ENCODE measurements at places on chromosomes 6 and 20.

DNA sequence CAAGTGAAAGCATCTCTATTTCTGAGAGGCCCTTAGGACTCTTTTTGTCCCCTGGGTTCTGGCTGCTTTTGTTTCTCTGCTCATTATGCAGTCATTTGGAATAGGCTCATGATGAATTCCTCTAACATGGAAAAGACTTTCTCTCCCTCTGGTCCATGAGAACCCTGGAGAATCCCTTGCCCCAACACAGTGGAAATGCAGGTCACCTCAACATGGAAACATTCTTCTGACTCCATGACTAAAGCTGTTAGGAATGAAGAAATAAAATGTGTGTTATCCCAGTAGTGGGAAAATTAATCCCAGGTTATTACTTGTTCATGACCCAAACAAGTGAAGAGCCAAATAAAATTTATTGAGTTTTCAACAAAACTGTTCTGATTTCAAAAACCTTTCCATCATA is 458.6 kb downstream of the EPM2A start:
- DNase-seq = no peak

DNA sequence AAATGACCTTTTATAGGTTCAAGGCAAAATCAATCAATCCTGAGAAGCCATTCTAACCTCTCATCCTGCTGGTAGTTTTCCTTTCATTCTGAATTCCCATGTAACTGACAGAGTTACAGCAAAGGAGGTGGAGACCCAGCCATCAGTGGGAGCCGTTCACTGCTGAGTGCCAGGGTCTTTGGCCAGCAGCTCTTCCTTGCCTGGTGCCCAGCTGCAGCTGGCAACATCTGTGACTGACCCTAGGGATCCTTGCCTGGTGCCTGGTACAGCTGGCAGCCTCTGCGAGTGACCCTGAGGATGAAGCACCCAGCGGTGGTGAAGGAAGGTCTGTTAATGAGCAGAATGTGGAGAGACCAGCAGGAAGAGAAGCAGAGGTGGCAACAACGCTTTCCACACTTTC is 314.6 kb downstream of the THBS2 start:
- DNase-seq = no peak

DNA sequence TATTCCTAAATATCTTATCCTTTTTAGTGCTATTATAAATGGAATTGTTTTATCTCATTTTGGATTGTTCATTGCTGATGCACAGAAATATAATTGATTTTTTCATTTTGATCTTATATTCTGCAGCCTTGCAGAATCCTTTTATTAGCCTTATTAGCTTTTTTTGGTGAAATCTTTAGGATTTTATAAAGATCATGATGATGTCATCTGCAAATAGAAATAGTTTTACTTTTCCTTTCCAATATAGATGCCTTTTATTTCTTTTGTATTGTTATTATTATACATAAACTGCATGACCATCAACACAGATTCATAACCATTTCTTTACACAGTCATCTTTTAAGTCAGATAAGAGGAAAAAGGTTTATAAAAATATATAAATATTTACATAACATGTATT is 16.9 kb upstream of the PSMF1 start:
- no peak for DNase-seq

- DNase-seq = no peak
These were observed 7.0 kb downstream of the UQCC1 start for GRCh38 chr20:35404614-35405259.

DNA sequence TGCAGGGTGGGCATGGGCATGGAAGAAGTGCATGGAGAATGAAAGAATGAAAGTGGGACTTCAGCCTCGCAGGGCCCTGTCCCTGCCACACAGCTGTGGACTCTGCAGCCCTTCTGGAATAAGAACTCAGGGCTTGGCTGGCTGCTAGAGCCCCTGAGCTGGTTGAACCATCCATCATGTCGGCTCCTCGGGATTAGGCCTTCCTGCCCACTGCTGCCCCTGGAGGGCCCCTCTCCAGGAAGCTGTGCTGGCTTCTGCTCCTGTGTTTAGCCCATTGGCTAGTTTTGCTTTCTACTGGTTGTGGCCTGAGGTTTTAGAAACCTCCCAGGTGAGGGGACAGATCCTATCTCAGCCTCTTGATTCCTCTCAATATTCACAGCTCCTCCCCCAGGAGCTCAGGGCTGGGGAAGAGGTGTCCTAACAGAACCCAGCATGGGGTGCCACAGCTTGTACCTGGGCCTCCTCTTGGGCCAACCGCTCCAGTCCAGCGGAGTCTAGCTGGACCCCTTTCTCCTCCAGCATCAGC is 7.9 kb downstream of the AARS2 start:
- DNase-seq = no peak

DNA sequence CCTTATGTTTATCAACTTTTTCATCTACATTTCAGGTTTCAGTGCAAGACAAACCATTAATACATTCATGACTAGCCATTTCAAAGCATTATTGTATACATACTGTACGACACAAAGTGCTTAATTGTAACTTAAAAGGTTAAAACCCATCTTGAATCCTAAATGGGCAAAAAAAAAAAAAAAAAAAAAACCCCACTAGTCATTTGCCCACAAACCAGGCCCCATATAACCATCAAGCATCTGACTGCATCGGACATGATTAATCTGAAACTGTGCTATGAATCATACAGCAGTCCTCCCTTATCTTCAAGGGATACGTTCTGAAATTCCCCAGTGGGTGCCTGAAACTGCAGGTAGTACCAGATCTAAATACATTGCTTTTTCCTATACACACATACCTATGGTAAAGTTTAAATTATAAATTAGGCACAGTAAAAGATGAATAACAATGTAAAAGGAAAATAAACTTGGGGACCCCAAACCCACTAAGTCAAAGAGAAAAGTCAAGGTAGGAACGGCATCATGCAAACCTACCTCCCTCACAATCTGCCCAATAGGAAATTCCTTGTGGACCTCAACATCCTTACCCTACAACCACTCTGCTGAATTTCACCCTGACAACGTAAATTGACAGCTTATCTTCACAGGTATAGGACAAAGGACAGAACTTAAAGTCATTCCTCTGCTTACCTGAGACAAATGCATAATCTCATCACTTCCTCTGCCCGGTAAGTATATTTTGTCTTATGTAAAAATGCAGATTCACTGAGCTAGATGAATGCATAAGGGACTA is 14.3 kb downstream of the B4GALT5 start:
- no peak for DNase-seq

GRCh38 chr20:41499961-41500725 is 118.0 kb downstream of the CHD6 start:
- no peak for DNase-seq

DNA sequence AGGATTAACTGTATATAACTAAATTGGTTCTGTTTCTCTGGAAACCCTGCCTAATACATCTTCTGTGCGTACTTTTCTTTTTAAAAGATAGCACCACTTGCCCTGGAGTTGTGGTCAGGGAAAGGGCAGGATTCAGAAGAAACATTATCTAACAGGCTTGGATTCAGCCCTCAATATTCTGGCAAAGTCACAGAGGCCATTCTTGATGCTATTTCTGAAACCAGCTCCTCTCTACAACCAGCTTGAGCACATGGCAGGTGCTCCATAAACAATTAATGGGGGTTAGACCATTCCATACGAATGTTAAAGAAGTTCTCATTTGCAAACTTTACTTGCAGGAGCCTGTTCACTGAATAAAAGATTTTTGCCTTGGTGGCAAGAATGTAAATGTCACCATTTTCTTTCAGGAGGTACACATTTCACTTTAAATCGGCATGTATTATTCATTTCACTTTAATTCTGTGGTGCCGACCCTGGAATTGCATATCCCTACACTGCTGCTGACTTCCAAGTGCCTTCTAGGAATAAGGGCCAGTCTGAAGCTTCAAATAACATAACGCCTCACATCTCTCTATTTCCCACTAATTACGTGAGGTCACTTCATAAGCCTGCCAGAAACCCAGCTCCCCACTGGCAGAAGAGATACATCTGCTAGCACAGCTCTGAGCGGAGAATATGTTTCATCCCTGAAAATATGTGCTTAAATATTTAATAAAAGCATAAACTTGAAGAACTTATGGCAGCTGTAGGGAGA is 248.7 kb downstream of the ADGRG6 start:
- no peak for DNase-seq

GRCh38 chr6:155024391-155025027 is 29.4 kb downstream of the TIAM2 start:
- no peak for DNase-seq

GRCh38 chr6:112109262-112109661 is 21.9 kb downstream of the FAM229B start:
- no peak for DNase-seq
